ENCODE measurements at places on chromosomes 12 and 14.

GRCh38 chr14:75579338-75579864, 981 bp downstream of the FLVCR2 start:
- DNase-seq, result no peak

DNA sequence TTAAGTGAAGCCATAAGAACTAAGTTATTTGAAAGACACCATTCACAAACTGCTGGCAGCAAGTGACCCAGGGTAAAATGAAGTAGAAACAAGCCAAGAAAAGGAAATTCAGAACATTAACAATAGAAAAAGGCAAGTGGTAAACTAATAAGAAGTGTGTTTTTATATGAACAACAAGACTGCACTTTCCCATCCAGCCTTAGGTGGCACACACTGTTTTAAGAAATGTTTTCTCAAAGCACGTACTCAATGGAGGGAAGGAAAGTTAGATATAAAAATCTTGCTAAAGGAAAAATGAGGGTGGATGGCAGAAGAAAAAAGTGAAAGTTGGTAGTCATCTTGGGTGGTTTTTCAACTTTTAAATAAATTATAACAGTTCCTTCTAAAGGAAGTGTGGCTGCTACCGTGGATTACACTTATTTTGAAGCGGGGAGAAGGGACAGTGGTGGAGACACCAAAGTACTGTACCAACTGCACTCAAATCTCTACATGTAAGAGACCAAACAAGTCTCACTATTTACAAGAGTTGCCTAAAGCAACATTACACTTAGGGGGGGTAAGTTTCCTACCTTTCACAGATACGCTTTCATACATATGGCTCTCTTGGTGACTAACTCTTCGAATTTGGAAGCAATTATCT, 58.8 kb downstream of the SEL1L start:
- no peak for DNase-seq

- no peak for DNase-seq
These were observed 129.3 kb upstream of the RASSF8 start for GRCh38 chr12:25829192-25829591.

DNA sequence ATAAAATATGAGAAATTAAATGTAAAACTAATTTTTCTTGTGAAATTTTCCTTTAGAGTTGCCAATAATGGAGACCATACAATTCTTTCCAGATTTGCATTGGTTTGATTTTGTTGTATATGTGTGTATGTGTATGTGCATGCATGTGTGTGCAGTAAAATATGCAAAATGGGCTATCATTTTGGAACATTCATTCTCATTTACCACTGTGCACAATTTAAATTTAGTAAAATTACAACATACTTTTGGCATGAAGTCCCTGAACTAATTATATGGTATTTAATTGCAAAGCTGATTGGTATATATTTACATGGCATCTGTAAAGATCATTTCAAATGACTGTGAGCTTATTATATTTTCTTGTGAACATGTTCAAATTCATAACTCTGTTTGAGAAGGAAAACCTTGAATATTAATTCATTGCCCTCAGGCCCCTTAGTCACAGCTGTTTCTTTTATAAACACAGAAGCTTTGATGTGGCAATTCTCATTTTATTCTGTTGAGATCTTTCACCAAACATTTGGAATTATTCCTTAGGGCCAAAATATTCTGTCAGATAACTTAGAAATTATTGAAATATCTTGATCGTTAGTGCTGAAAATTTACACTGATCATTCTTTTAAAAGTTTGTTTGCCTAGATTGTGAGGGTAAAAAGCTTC, 17.6 kb downstream of the KERA start:
- no peak for DNase-seq

GRCh38 chr14:81710232-81710845, 176.7 kb upstream of the SEL1L start:
- DNase-seq, result no peak

GRCh38 chr12:123075087-123075645, 75.7 kb downstream of the PITPNM2 start:
- no peak for DNase-seq

- no peak for DNase-seq
These were observed 1.7 kb downstream of the KSR2 start for GRCh38 chr12:117967043-117967442.

GRCh38 chr14:56273155-56273554, 154.9 kb downstream of the PELI2 start:
- no peak for DNase-seq

DNA sequence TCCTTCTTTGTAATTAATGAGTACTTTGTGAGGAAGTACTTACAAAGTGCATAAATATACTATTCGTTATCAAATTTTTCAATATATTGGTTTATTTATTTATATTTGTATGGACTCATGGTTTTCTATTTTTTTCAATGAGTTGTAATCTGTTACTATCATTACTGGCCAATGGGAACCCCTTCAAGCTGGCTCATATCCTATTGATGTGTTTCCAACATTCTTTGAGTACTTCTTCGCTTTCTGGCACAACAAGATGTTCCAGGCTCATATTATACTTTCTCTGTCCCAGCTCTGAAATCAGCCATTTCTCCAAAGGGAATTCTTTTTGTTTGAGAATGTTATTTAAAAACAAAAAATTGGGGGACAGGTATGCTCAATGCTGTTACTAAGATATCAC, 17.5 kb downstream of the YBX3 start:
- no peak for DNase-seq

DNA sequence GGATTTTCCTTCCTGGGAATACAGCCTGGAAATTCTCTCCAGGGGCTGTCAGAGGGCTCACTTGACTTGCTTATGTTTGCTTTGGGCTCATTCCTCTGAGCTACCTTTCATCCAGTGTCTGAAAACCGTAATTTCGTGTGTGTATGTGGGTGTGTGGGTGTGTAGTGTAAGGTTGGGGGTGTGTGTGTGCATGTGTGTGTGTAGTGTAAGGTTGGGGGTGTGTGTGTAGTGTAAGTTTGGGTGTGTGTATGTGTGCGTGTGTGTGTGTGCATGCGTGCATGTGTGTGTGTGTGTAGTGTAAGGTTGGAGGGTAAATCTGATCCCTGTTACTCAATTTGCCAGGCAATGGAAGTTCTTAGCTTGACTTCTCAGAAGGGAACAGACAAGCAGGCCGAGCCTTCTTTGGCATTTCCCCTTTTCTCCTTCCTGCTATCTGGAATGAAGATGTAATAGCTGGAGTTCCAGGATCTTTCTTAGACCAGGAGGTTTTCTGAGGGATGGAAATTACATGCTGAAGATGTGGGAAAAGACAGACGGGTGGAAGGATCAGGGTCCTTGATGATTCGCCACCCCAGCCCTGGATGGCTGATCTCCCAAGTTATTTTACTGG, 15.5 kb upstream of the BEGAIN start:
- no peak for DNase-seq

Measured in stimulated activated CD8-positive, alpha-beta memory T cell treated with anti-CD3 and anti-CD28 coated beads, Interleukin-7, amount 100 ng/mL, for 24 hours (primary cell).